ENCODE measurements at places on chromosomes 2 and 18.
A peak's percentile ranks its signal among the peaks of the same experiment; 100 is the strongest.

DNA sequence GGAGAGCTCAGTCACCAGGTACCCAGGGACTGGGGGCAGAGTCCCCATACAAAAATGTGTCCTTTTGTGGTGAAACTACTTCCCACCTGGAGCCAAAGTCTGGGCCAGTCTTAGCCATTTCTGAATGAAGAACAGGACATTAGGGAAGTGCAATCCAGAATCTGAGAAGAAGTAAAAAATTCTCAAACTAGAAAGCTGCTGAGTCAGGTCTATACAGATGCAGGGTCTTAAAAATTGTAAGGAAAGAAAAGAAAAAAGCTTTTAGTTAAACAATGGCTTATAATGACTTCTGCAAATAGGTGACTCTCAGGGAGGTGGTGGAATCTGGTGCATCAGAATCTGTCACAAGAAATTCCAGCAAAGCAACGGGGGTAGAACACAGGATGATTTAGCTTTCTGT lies 13.5 kb downstream of the ZBTB7C start:
- DNase-seq, result no peak

DNA sequence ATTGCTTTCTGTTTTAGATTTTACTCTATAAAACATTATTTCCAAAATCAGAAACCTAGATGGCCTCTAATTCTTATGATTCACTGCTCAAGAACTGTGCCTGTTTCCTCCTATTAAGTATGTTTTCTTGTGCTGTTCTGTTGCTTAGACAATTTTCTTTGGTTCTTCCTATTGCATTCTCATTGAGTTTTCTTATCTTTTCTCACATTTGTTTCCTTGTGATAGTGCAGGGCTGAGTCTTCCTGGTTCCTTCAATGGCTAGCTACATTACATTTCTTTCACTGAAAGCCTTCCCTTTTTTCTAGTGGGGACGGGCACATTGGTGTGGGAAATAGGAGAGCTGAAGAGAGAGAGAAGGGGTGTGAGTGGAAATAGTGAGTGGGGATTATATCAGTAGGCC lies 183.4 kb downstream of the CALCRL start:
- DNase-seq, result no peak

DNA sequence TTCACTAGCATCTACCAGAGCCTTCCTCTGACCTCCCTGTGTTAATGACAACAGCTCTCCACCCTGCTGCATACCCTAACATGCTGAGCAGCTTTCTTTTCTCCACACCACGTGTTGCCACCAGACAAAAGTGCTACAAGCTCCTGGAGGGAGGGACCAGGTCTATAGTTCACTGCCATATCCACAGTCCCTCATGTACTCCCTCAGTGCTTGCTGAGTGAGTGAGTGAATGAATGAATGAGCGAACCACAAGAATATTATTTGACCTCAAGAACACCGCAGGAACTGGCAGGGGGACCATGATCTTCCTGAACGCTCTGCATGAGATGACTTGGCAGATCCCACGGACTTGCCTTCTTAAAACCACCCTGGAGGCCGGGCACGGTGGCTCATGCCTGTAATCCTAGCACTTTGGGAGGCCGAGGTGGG lies 47.4 kb upstream of the CAB39 start:
- DNase-seq, result peak; percentile 57

DNA sequence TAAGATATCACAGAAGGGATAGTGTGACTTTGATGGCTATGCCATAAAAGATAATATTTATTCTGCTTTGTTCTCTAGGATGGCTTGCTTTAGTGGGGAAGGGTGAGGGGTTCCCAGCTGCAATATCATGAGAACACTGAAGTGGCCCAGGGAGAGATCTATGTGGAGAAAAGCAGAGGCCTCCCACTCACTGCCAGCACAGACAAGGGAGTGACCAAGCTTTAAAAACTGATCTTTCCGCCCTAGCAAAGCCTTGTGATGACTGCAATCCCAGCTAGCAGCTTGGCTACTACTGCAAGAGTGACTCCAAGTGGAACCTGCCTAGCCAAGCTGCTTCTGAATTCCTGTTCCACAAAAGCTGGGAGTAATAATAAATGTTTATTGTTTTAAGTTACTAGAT lies 7.8 kb upstream of the DDX1 start:
- DNase-seq, result no peak

- no peak for DNase-seq
Measured at GRCh38 chr2:129705085-129705484, 274.4 kb upstream of the RAB6C start.

DNA sequence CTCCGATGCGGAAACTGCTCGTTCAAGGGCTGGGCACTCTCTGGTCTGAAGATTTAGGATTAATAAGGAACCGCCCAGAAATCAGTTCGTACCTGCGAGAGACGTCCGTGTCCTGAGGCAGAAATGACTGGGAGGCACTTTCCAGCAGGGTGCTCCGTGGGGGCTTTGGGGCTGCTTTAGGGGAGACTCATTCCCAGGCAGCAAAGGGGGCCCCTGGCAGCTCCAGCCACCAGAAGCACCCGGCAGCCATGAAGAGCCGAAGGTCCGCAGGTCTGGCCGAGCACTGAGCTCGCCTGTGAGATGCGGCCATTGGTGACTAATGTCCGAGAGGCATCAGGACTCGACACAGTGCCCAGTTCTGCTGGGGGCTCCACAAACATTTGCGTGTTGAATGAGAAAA lies 20.9 kb downstream of the KCNG2 start:
- DNase-seq, result no peak

GRCh38 chr2:138534791-138535190 lies 33.2 kb downstream of the SPOPL start:
- DNase-seq, result no peak

DNA sequence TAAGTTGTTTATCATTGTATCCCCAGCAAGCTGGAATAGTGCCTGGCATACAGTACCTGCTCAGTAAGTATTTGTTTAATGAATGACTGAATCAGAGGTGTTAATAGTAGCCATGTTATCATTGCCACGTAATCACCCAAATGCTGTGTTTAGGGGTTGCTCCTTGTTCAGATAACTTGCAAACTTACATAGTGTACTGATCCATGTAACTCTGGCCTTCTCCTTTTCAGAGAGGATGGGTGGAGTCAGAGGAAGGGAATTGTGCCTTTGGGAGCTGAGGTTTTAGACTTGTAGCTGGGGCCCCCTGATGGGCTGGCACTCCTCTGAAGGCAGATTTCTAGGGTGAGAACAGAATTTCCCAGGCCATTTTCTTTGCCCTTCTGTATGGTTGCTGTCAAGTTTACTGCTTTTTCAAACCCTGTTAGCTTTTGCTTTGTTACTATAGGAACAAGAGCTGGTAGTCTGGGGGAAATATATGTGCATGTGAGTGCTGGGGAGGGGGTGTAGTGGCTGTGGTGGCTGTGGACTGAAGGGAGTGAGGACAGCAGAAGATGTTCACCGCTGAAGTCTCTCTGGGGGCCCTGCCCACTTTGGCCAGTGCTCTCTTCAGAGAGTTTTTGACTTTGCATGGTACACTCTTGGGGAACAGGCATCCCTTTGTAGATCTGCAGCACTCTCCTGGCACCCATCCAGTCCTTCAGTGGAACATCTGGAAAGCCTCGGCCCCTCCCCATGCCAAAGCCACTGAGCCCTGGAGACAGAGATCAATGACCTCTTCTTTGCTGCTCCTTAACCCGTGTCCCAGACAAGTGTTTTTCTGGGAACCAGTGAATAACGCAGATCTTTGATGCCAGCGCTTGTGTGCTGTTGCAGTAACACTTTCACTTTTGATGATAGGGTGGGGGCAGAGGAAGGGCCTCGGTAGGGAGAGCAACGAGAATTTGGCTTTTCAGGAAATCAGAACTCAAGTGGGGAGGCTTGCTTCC lies 209.0 kb downstream of the PRKCE start:
- peak; percentile 26 for DNase-seq

DNA sequence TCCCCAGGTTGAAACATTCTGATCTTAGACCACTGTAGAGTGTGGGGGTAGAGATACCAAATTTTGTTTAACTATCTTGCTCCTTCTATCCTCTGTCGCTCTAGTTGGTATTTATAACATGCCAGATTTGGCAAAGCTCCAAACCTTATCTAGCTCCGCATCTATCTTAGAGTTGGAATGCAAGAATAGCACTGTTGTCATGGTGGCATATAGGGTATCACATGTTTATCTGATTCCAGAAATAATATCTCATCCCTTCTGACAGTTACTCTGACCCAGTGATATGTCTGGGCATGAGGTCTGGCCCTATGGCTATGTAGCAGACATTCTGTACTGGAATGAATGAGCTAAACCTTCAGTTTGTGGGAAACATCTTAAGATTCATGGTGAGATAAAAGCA lies 51.7 kb downstream of the CABYR start:
- DNase-seq, result no peak

DNA sequence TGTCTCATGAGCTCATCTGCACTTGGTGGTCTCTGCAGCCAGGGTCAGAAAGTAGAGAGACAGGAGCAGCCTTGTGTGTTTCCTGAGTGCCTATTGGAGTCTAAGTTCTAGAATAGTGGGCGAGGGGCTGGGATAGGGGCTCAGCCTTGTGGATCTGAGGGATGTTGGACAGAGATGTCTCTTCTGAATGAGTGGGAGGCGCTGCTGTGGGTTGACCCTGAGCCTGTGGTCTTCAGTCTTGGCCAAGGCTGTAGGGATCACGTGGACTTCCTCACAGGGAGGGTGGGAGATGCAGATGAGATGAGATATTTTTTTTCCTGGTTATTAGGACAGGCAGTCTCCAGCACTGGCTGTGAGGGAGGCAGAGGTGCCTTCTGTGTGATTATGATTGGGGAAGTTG lies 61.8 kb downstream of the RNF144A start:
- DNase-seq, result no peak

GRCh38 chr2:39516347-39517101 lies 79.4 kb upstream of the MAP4K3 start:
- DNase-seq, result no peak
